AG04450 (cell line): ENCODE measurements at places on chromosomes 3 and 15.

DNA sequence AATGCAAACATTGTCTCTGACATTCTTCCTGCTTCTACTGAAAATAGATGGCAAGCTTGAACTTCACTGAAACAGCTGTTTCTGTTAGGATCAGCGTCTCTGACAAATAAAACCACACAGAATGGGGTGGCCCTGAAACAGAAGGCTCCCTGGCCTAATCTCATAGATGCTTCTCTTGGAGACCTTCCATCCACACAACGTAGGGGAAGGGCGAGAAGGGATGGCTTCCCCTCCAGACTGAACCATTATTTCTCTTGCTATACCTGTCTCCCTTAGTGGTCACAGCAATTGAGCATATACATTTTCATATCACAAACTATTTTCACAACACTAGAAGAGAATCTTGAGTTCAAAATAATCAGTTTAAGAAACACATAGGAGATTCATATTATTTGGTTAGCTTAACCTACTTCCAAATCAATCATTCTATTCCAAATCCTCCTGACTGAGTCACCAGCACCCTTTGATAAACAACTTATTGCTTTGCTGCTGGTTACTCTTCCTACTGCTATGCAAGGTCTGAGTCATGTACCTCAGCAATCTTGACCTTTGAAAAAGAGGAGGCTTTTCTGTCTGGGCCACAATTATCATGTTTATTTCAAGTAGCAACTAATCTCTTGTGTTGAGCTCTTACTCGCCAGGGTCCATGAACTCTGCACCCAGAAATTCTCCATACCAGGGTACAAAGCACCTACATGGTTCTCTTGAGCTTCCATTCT, 45.5 kb downstream of the CBLB start:
- DNase-seq: peak; percentile 85

GRCh38 chr3:71924721-71925120, 139.8 kb upstream of the PROK2 start:
- DNase-seq: no peak

GRCh38 chr3:8561370-8561769, 59.7 kb downstream of the LMCD1 start:
- DNase-seq: no peak

- no peak for DNase-seq
Observed at GRCh38 chr15:94360251-94360685, 128.9 kb downstream of the MCTP2 start.

GRCh38 chr3:133717424-133717823, 28.8 kb upstream of the TF start:
- no peak for DNase-seq
